T-helper 1 cell treated with Interleukin-12 subunit alpha and Interleukin-12 subunit beta and Interleukin-4 antibody, amounts not matched to agents 30 ng/mL and 1 ng/mL, for 36 hours (primary cell): ENCODE measurements at places on chromosomes 12 and 14. TPM values are rescaled to one million over a fixed set of nuclear protein-coding genes. Genes with fewer than 3 reads are reported as not detected.

The POLE2 gene
- total RNA-seq, result 23.9 and 25.5 TPM in 2 replicates

The WSCD2 gene
- total RNA-seq, result not detected in 2 replicates

The AQP5 gene
- total RNA-seq, result not detected in 2 replicates

The ZDHHC17 gene
- total RNA-seq, result 34.1 and 37.1 TPM in 2 replicates

The WNT5B gene
- total RNA-seq, result 4.7 and 7.0 TPM in 2 replicates

The GABARAPL1 gene
- 4.2 and 5.4 TPM in 2 replicates for total RNA-seq

The SERPINA9 gene
- not detected in 2 replicates for total RNA-seq

The EGLN3 gene
- 47.4 and 54.1 TPM in 2 replicates for total RNA-seq

The ASIC1 gene
- total RNA-seq, result 4.6 TPM in 2 replicates

The MIP gene
- total RNA-seq, result not detected in 2 replicates

The TSPAN19 gene
- total RNA-seq, result not detected in 2 replicates

The PLCZ1 gene
- total RNA-seq, result not detected in 2 replicates

The TAS2R31 gene
- total RNA-seq, result 3.5 and 4.9 TPM in 2 replicates

The MYF6 gene
- total RNA-seq, result not detected in 2 replicates

The LRP1-AS gene
- total RNA-seq, result not detected in 2 replicates

The KLRB1 gene
- total RNA-seq, result 1.2 and 1.4 TPM in 2 replicates

The ZFHX2 gene
- 2.9 and 3.2 TPM in 2 replicates for total RNA-seq

The LRRIQ1 gene
- total RNA-seq, result not detected in 2 replicates

The KERA gene
- not detected in 2 replicates for total RNA-seq

The TBX5 gene
- total RNA-seq, result not detected in 2 replicates

The PHC1 gene
- total RNA-seq, result 12.0 and 12.1 TPM in 2 replicates

The LRRC74A gene
- total RNA-seq, result not detected in 2 replicates

The NPFF gene
- total RNA-seq, result 0.44 TPM in 1 of 2 replicates, not detected in the other

The TMTC1 gene
- total RNA-seq, result 0.91 and 1.6 TPM in 2 replicates

The TAS2R46 gene
- 1.6 and 3.3 TPM in 2 replicates for total RNA-seq

The FLRT2 gene
- total RNA-seq, result not detected in 2 replicates

The CCDC175 gene
- not detected in 2 replicates for total RNA-seq

The TTC6 gene
- not detected in 2 replicates for total RNA-seq

The KCNC2 gene
- total RNA-seq, result not detected in 2 replicates

The DDN gene
- 0.07 and 0.29 TPM in 2 replicates for total RNA-seq

The SOCS2 gene
- total RNA-seq, result 51.2 and 52.2 TPM in 2 replicates

The PMCH gene
- total RNA-seq, result 1.8 and 2.7 TPM in 2 replicates

The NRL gene
- total RNA-seq, result 2.4 and 2.5 TPM in 2 replicates

The SMIM41 gene
- total RNA-seq, result 0.25 TPM in 1 of 2 replicates, not detected in the other

The DCAF5 gene
- 45.7 and 49.5 TPM in 2 replicates for total RNA-seq
